ENCODE measurements at places on chromosomes 4 and X.

DNA sequence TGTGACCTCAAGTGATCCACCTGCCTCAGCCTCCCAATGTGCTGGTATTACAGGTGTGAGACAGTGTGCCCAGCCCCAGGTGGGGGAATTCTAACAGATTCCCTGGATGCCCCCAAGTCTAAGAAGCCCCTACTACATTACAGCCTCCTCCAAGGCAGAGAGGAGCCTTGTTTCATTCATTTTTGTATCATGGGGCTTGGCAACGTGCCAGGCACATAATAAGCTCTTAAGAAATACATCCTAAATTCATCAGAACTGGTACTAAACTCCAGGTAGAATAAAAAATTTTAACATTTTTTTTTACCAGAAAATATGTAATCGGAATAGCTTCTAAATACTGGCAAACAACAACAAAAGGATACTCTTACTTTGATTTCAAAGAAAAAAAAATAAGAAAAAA, 127.1 kb downstream of the CHIC2 start:
- DNase-seq: no peak

DNA sequence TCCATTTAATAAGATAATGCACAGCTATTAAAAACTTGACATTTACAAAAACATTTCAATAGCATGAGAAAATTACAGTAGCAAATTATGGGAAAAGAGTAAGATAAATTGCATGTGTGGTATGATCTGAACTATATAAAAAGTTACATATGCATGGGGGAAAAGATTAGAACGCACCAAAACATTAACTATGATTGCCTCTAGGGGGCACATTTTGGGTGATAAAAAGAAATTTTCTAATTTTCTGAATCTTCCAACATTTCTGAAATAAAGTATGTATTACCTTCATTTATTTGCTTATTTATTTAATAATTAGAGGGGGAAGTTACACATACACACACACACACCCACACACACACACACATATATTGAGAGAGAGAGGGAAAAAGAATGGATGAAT, 19.6 kb upstream of the KDM5C start:
- DNase-seq: no peak

- DNase-seq: no peak
Observed at GRCh38 chr4:172945611-172946010, 223.0 kb upstream of the GALNT7 start.

DNA sequence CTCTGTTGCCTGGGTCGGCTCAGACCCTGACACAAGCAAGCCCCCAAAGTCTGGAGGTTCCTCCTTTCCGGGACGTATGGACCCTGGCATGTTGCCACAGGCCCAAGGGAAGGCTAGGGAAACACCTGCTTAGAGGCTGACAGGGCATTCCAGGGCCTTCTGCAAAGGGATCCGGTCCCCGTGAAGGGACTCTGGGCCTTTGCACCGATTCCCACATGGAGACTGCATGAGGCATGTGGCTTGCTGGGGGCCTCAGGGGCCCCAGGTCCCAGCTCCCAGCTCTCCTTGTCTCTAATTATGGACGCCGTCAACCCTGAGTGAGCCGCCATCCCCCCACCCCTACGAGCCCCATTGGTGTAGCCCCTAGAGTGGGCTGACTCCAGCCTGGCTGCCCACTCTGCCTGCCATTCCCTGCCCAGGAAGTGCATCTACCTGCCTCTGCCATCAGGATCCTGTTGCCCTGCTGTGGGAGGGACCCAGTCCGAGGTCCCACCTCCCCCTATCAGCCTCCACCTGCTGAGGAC, 4.2 kb upstream of the RGS12 start:
- DNase-seq: no peak

GRCh38 chr4:148449921-148450320, 7.7 kb upstream of the NR3C2 start:
- no peak for DNase-seq

GRCh38 chr4:3481113-3481531, 18.0 kb downstream of the DOK7 start:
- no peak for DNase-seq

- DNase-seq: no peak
Observed at GRCh38 chr4:2666722-2667247, 89.4 kb downstream of the TNIP2 start.

DNA sequence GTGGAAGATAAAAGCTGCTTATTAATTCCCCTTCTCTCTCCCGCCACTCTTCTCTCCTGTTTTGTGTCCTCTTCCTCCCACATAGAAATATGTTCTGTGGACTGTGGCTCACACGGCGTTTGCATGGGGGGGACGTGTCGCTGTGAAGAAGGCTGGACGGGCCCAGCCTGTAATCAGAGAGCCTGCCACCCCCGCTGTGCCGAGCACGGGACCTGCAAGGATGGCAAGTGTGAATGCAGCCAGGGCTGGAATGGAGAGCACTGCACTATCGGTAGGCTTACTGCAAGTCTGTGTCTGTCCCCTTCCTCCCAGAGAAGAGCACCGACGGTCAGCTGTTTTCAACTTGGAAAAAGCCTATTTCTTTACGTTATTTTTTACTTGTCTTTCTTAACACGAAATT, 229.1 kb downstream of the DCTD start:
- DNase-seq: no peak

DNA sequence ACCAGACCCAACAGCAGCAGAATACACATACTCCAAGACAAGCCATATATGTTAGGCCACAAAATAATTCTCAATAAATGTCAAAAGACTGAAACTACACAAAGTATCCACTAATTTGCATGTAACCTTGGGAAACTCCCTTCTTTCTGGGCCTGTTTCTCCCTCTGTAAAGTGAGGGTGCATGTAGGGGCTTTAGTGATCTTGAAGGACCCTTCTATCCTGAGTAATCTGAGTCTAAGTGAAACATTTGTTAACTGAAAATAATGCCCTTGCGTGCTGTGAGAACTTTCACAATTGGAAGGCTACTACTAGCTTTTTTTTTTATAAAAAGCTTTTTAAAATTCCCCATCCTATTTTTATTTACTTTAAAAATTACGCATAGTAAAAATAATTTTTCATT, 125.2 kb downstream of the NEXMIF start:
- no peak for DNase-seq

GRCh38 chrX:41164449-41164848, 79.2 kb downstream of the USP9X start:
- DNase-seq: no peak

DNA sequence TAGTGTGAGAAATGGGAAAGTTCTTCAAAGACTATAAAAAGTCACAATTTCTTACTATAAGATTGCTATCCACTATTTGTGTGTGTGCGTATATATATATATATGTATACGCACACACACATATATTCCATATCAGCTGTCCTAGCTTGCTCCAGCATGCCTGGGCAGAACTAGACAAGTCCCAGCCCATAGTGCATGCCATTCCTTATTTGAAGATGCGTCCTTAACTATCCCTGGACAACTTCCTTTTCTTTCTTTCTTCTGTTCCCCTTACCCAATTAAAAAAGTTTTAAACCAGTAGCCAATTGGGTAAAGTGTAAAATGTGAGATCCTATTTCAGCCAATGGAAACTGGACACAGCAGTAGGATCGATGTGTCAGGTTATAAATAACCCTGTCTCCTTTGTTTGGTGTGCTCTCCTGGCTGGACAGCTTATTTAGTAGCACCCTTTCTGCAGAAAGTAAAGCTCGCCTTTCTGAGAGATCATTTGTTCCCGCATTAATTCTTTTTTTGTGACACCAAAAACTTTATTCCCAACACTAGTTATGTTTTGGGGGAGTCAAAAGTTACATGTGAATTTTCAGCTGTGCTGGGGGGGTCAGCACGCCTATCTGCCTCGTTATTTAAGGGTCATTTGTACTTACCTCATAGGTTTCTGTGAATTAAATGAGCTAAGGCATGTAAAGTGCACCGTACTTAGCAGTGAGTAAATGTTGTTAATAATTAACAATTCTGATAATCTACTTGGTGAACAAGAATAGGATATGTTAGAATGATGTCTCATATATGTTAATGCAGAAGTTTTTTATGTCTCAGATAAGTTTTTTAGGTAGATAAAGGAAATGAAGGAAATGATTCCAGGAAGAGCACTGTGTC, 40.9 kb downstream of the KDM6A start:
- no peak for DNase-seq

DNA sequence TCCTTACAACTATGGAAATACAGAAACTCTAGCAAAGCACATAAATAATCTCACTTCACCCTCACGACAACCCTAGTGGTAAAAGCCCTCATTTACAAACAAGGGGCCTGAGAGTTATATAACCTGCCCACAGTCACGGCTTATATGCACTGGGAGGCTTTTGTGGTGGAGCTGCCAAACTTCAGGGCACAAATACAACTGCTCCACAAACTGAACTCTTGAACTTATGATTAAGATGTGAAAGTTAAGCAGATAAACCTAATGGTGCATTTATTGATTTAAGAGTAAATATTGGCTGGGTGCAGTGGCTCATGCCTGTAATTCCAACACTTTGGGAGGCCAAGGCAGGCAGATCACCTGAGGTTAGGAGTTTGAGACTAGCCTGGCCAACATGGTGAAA, 19.0 kb downstream of the SLC2A9 start:
- DNase-seq: no peak

GRCh38 chrX:74080165-74080564, 223.8 kb upstream of the ZCCHC13 start:
- no peak for DNase-seq

GRCh38 chrX:13821738-13822137, 4.8 kb upstream of the GPM6B start:
- DNase-seq: no peak

DNA sequence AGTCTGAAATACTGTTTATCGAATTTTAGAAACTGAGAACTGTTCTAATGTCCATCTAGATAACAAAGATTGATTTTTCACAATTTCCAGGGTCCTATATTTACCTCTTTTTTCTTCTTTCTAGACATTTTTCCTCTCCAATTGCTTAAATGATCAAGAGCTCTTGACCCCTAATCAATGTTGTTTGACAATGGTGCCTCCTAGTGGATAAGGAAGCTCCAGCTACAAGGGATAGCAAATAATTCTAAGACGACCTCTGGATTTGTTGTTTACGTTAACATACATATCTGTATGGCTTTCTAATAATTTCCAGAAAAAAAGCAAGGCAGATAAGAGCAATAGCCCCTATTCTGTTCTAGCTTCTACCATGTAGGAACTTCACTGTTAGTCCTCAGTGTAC, 35.8 kb downstream of the GPR82 start:
- peak; percentile 43 for DNase-seq

DNA sequence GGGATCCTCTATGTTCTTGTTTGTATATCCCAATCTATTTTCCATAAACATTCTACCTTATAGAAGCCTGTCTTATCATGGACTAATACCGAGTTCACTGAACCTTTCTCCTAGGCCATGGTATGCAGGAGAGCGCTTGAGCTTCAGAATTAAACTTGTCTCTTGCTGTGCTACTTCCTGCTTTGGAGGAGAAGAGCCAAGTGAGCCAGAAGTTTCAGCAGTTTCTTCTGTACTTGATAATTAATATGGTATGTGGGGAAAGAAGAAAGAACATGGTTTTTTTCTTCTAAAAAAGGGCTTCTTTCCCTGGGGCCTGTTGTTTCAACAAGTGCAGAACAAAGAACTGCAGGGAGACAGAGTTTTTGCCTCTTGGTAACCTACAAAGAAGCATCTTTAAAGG, 172.8 kb downstream of the ATG4A start:
- DNase-seq: no peak

- no peak for DNase-seq
Observed at GRCh38 chr4:163663454-163664225, 169.2 kb downstream of the TMA16 start.

- DNase-seq: no peak
Observed at GRCh38 chrX:7242613-7243012, 94.7 kb upstream of the PUDP start.

- DNase-seq: no peak
Observed at GRCh38 chr4:177185151-177185550, 124.5 kb upstream of the NEIL3 start.

DNA sequence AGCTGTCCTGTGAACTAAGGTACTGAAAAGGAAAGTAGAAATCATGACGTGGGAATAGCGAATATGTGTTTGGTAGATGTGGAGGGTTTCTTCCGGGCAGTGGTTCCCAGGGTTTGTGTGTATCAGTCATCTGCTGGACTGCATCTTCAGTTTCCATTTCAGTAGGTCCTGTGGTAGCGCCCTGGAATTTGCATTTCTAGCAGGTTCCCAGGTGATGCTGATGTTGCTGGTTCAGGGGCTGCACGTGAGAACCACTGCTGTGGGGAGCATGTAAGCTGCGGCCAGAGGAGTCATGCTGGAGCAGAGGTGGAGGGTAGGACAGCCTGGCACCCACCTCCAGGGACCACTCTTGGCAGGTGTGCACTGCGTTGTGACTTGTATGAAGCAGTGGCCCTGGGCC, 47.1 kb downstream of the ARHGAP10 start:
- DNase-seq: no peak

DNA sequence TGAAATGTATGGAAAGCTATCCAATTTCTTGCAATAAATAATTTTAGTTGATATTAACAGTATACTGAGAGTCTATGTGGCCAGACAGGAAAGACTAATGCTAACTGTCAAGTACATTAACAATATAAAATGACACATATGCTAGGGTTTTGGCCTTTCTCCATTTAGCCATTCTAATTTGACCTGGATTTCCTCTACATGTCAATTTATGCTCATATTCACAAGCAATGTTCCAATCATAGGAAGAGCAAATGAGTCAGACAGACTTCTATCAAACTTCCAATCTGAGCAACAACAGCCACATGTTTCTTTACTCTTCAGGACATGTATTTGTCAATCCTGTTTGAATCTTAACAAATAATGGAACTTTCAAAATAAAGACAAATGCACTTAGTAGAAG, 53.6 kb downstream of the CORIN start:
- DNase-seq: no peak
